OCI-M1 (cell line): ENCODE measurements at places on chromosomes 1 and 21.

- no peak for DNase-seq
Observed at GRCh38 chr1:54547601-54548388, at the start of gene ACOT11. TSS of gene ACOT11 (plus strand) at chr1:54548228. CDS start at chr1:54548310, 82 bp downstream.

DNA sequence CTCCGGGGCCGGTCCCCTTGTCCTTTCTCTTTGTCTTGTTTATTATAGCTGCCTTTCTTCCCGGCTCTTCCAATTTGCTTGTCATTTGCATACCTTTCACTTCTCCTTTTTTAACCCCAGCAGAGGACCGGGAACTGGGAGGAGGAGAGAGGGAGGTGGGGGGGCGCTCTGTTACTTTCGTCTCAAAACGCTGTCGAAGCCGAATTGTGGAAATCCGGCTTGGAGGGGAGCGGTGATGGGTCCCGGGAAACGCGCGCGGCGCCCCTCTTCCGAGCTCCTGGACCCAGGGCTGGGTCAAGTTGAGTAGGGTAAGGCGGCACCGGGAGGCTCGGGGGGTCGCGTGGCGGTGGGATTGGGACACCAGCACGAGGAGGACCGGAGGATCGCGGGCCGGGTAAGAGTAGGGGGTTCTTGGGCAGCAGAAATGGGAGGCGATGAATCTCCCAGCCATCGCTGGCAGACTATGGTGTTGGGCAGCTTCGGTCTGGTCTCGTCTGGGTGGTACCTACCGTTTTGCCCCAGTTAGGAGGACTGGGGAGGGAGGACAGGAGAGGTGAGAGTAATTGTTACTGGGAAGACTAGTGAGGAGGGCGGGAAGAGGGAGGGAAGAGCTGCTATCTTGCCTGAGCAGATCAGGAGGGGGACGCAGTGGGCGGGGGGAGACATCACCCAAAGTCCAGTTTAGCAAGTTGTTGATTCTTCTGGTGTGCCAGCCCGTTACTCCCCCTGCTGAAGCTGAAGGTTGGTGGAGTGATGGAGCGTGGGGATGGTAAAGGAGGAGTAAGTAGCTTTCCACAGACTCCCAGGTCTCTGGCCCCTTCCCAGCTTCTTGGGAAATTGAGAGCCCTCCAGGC lies 1.5 kb downstream of the PROX1 start:
- DNase-seq = no peak

GRCh38 chr21:45169682-45170081 lies 95.3 kb downstream of the ADARB1 start:
- no peak for DNase-seq

DNA sequence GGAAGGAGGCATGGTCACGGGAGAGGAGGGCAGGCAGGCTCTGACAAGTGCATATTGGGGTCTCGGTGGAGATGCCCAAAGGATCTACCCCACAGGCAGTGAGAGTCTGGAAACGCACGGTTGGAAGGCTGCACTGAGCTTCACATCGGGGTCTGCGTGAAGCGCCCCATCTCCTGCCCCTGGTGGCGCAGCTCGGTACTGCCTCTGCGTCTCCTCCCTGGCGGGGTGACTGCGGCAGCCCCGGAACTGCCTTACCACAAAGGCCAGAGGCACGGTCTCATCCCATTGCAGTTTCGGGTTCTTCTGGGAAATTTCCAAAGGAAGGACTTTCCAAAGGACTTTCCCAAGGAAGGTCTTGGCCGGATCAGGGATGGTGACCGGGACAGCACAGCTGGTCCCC lies 69.2 kb upstream of the AJAP1 start:
- DNase-seq = no peak

DNA sequence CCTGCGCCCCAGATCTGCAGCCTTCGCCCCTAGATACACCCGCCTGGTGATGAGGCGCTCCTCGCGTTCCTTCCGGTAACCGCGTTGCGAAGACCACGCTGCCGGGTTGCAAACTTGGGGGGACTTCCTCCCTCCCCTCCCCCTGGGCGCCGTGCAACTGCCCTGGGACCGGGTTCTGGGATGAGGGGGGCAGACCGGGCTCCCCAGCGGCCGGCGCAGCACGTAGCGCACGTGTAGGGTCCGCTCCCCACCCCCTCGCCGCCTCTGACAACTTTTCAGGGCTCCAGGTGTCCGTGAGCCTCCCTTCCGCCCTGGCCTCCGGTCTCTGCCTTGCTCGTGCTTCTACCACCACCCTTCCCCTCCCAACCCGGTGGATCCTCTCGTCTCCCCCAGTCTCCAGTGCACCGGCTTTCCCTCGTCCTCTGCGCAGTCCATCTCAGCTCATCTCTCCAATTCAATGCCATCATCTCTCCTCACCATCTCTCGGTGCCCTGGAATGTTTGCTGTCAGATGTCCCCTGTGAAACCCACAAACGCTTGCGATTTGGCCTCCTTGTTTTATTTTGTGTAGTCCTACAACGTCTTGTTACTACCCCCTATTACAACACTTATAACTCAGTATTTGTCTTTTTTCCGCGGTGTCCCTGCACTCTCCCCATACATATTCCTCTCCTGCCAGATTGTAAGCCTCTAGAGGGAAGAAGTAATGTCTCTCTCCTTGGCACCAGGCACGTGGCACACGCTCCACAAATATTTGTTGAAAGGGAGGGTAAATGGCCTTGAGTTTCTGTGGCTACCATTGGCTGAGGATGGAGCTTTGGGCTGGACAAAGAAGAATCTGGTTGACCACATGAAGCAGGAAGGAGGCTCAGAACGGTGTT lies 782 bp downstream of the PCAT6 start:
- DNase-seq = no peak

DNA sequence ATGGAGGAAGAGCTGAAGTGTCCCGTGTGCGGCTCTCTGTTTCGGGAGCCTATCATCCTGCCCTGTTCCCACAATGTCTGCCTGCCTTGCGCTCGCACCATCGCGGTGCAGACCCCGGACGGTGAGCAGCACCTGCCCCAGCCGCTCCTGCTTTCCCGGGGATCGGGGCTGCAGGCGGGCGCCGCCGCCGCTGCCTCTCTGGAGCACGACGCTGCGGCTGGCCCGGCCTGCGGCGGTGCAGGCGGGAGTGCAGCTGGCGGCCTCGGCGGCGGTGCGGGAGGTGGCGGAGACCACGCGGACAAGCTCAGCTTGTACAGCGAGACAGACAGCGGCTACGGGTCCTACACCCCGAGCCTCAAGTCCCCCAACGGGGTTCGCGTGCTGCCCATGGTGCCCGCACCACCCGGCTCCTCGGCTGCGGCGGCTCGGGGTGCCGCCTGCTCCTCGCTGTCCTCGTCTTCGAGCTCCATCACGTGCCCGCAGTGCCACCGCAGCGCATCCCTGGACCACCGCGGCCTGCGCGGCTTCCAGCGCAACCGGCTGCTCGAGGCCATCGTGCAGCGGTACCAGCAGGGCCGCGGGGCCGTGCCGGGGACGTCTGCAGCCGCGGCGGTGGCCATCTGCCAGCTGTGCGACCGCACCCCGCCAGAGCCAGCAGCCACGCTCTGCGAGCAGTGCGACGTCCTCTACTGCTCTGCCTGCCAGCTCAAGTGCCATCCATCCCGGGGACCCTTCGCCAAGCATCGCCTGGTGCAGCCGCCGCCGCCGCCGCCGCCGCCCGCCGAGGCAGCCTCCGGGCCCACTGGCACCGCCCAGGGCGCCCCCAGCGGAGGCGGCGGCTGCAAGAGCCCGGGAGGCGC lies 1.3 kb downstream of the TRIM67 start:
- DNase-seq = no peak
